ENCODE measurements at places on chromosomes 12 and 14.

- DNase-seq = no peak
Observed at GRCh38 chr14:97900196-97900854, 1103.1 kb downstream of the VRK1 start.

DNA sequence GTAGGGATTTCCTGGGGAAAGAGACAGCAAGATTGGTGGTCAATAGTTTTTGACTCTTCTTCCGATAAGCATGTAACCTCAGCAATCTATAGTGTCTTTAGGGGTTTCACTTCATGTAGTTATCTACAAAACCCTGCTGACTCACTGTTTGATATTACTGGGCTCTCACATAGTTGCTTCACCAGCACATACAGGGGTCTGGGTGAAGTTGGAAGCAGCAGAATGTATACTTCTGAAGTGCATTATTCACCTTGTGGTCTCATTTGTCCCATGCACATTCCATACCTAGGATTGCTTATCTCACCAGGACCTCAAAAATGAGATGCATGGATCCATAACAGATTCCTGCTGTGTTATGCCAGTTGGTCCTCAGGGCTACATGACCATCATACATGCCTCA, 280.0 kb downstream of the LRIG3 start:
- no peak for DNase-seq

DNA sequence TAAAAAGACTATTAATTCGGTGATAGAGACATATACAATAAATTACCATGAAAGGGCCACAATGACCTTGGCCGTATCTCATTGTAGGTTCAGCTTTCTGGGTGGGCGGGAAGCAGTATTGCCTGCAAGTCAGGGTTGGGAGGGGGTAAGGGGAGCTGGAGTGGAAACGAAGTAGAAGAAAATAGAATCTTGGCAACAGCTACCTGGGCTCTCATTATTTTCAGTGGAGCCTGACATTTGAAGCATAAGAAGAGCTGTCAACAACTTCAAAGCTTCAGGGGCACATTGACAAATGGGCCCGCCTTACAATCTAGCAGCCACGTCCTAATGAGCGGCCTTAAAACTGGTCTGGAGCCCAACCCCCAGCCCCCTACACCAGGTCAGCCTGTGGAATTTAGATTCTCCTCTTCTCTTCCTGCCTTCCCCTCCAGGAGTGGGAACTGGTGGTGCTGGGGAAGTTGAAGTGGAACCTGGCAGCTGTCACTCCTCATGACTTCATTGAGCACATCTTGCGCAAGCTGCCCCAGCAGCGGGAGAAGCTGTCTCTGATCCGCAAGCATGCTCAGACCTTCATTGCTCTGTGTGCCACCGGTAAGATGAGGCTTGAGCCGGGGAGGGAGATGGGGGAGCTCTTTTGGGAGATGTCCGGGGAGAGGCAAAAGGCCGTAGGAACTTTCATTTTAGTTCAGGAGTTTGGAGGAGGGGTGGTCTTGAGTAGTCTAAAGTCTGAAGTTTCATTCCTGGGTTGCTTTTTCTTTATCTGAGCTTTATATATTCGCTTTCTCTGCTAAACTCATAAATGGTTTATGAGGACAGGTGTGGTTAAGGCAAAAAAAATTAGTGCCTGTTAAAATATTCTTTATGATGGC, 5.0 kb downstream of the CCND2 start:
- DNase-seq = no peak

DNA sequence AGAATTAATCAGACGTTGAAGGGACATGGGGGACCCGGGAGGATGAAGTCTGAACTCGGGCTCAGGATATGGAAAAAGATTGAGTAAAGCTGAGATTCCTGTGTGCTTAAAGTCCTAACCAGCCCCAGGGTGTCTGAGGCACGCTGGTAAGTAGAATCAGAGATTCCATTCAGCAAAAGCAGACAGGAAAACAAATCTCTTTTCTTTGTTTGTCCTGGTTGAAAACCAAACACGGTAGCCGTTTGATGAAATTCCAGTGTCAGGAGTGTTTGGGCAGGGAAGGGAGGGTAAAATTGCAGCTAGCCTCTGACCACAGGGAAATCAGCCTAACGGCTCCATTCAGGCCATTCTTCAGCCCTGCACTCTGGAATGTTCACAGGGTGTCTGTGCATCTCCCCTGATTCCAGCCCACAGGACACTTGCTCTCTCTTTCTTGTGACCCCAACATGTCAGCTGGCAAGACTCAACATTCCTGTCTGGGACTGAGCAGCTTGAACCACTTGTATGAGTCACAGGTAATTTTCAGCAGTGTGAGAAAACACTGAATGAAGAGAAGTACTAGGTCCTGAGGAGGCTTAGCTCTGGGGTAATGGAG, 31.0 kb downstream of the NINJ2 start:
- no peak for DNase-seq

GRCh38 chr12:104181313-104181712, 34.3 kb upstream of the TXNRD1 start:
- DNase-seq = no peak

- DNase-seq = no peak
Observed at GRCh38 chr14:36516719-36517241, 3.3 kb downstream of the NKX2-1 start.

Measured in activated naive CD4-positive, alpha-beta T cell treated with anti-CD3 and anti-CD28 coated beads, Interleukin-2, amount 50 U/mL, for 16 hours (primary cell).